ENCODE measurements at places on chromosomes 2 and 18.

DNA sequence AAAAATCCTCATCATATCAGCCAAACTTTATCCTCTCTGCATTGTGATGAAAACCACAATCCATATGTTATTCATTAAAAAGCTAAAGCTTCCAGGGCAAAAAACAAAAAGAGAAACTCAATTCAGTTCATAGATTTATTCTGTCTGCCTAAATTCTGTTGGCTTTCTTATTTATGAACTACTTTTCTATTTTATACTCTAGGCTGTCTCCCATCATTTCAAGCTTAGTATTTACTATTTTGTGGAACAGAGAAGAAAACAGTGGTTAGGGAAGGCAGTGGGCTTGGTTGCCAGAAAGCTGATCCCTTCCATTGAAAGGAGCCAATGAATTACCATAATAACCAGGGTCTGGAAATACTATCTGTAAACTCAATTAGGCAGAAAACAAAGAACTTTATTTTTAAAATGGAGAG, 71.8 kb downstream of the RAPH1 start:
- DNase-seq = no peak

DNA sequence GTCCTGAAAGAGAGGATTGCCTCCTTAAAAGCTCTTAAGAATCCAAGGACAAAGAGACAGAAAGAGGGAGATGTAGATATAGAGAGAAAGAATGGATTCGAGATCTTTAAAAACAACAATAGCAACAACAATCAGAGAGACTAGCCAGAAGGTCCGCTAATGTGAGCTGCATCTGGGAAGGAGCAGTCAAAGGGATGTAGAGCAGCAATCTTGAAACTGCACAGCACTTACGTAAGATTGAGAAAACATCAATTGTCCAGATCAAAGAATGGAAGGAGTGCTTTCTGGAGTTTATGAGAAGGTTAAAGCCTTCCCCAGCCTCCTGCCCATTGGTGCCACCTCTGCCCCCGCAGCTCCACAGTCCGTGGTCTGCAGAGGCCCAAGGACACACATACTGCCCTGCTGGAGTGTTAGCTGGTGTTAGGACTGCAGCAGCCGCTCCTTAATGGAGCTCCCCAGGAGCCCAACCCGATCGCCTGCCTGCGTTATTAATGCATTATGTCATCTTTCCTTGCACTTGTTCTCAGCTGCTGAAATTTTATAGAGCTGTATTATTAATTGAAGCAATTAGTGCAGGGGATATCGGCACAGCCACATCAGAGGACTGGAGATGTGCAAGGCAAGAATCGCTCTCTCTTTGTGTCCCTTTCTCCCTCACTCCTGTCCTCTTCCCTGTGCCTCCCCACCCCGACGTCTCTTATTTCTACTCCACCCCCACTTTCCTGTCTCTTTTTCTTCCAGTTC, 94.2 kb upstream of the STPG4 start:
- no peak for DNase-seq

DNA sequence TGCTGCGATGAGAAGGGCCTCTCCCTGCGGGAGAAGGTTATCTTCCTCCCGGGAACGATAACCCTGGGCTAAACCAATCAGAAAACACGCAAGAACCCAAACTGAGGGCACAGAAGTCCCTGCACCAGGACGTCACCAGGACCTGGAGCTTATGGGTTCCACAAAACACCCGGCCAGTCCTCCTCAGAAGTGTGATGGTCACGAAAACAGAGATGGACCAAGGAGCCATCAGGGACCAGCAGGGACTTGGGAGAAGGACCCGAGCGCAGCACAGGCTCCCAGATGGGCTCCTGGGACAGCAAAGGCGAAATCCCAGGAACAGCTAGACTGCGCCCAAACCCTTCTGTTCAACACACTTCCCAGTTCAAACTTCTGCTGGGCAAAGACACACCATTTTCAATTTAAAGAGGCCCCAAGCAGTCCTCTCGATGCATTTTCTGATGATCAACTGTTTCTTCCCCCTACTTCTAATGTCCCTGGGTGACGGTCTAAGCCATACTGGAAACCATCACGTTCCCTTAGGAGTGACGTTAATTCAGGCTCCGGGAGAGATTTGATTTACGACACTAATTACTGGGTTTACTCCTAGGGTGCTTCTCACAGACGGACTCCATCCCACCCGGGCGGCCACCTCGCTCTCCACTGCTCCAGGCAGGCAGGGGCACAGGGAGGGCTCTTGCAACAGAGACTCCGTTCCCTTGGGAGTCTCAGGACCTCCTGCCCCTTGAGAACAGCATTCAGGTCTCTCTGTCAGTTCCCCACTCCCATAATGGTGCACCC, 29.2 kb downstream of the ZNF516 start:
- no peak for DNase-seq

GRCh38 chr2:137677466-137677865, 286.8 kb upstream of the HNMT start:
- DNase-seq = no peak

GRCh38 chr2:104213758-104214157, 640.2 kb upstream of the POU3F3 start:
- DNase-seq = no peak

- DNase-seq = peak; percentile 6
Measured at GRCh38 chr2:217398860-217399259, 539.0 kb upstream of the TNP1 start.

- DNase-seq = no peak
Measured at GRCh38 chr2:111046670-111047069, 74.0 kb upstream of the BCL2L11 start.

DNA sequence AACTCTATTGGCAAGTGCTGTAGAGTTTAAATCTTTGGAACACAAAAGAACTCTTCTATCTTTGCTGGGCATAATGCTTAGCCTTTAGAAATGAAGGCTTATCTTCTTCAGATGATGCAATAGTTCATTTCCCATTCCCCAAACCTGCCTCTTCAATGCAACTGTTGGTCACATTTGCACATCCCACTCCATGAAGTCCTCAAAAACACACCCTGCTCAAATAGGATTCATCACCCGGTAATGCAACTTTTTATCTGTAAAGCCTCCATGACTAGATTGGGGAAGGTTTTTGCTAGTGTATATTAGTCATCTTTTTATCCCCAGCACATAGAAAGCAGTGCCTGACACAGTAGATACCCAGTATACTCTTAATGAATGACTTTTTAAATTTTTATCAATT, 376.4 kb downstream of the RBM43 start:
- no peak for DNase-seq

- no peak for DNase-seq
Measured at GRCh38 chr2:176612736-176613135, 343.5 kb downstream of the MTX2 start.

GRCh38 chr2:85449214-85449588, 30.7 kb downstream of the SH2D6 start:
- DNase-seq = no peak

- DNase-seq = no peak
Measured at GRCh38 chr2:127709336-127709735, 8.0 kb downstream of the SFT2D3 start.

DNA sequence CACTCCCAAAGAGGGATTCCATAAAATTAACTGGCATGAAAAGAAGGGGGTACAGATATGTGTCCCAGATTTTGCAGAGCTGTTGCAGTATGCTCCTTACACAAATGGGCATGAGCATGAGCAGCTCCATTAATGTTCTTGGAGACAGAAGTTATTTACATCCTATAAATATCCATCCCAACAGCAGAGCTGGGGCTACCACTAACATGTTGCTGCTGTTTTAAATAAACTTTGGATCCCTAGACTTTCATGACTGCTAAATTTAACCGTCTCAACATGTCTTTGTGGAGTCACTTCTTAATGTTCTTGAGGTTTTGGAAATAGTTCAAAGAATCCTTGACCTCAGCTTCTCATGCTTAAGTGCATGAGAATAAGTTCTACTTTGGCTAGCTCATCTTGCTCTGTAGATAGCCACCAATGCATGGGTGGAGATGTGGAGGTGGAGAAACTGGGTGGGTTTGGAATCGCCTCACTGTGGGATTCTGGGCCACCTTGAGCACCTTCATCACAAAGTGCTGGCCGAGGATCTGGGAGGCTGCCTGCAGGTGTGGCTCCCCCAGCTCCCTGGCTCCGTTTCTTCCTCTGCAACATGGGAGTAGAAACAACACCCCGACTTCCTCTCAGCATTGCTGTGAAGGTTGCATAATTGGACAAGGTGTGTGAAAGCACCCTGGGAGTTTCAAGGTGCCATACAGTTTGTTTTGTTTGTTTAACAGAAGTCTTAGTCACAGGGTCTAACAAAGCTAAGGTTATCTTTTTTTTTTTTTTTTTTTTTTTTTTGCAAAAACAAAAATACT, 307.2 kb downstream of the MYCN start:
- DNase-seq = no peak

- no peak for DNase-seq
Measured at GRCh38 chr2:96341641-96342040, 6.1 kb downstream of the NCAPH start.

DNA sequence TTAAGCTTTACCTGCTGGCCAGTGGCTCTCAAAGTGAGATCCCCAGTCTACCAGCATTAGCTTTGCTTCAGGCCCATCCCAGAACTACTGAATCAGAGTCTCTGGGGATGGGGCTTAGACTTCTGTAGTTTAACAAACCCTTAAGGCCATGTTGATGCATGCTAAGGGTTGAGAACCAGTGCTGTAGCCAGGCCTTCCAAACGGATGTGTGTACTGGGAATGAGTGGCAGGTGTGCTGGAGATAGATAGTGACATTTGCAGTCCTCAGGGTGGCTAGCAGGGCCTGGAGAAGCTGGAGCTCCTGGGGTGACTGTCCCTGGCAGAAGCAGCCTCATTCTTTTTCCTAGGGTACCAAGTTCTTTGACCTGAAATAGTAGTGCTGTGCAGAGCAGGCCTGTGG, 148.5 kb downstream of the PPP1R1C start:
- DNase-seq = no peak

DNA sequence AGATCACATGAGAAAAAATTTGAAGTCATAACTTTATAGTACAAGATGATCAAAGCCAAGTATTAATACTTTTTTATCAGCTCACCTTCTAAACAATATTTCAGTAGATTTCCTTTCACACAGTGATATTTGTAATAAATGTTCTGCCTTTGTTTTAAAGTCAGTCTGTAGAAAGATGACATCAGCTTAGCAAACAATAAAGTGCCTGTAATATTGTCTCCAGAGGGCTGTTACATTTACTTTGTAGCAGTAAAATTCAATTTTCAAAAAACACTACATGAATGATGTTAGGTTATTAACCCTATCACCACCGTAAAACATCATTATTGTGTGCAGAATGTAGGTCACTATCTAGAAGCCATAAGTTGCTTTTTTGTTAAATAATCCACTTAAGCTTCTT, 49.6 kb downstream of the ZEB2 start:
- DNase-seq = no peak

DNA sequence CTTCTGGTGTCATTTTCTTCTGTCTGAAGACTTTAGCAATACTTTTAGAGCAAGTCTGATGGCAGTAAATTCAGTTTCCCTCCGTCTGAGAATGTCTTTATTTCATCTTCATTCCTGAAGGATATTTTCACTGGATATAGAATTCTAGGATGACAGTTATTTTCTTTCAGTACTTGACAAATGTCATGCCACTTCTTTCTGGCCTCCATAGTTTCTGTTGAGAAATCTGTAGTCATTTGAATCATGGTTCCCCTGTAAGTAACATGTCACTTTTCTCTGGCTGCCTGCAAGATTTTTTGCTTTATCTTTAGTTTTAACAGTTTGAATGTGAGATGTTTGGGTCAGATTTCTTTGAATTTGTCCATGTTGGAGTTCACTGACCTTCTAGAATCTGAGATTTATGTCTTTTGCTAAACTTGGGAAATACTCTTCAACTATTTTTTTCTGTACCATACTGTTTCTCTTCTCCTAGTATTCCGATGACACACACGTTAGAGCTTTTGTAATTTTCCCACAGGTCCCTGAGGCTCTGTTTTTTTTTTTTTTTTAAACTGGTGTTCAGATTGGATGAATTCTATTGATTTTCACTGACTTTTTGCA, 30.2 kb downstream of the RMND5A start:
- DNase-seq = no peak

GRCh38 chr2:41151746-41152145, 699.9 kb upstream of the SLC8A1 start:
- DNase-seq = no peak

GRCh38 chr2:55038428-55038827, 11.8 kb downstream of the RTN4 start:
- DNase-seq = no peak

DNA sequence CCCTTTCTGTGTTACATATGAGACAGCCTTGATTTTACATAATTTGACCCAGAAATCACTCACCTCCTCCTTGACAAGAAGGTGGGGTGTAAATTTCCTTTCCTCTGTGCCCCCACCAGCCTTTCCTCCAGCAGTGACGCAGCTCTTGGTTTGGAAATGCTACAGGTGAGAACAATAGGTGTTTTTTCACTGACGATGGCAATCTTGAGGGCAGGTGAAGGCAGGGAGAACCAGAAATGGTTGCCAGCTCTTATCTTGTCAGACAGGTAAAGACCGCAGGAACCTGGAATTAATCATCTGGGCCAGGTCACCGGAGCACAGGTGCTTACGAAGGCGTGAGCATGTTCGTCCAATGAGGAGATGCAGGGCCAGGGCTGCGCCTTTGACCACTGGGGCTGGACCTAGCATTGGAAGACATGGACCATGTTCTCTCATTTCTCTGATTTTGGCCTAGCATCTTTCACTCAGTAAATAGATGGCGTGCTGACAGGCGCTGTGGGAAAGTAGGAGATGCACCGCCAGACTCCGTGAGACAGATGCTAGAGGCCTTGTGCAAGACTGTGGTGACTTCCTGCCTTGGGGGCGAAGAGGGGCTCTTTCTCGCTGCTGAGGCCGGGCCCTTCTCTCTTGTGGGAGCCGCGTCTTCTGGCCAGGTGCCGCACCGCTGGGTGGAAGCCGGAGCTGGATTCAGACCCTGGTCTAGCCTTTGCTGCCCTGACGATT, 4.0 kb downstream of the CIDEA start:
- DNase-seq = no peak

- no peak for DNase-seq
Measured at GRCh38 chr18:69691008-69691760, 256.5 kb downstream of the CD226 start.

- DNase-seq = no peak
Measured at GRCh38 chr18:2984091-2984490, 28.9 kb downstream of the LPIN2 start.

GRCh38 chr2:221444106-221444505, 128.0 kb downstream of the EPHA4 start:
- no peak for DNase-seq

- DNase-seq = no peak
Measured at GRCh38 chr2:182822733-182823132, 43.7 kb downstream of the FRZB start.

GRCh38 chr2:229169751-229170150, 101.3 kb downstream of the PID1 start:
- DNase-seq = no peak

GRCh38 chr18:55487997-55488396, 100.0 kb downstream of the TCF4 start:
- no peak for DNase-seq

- peak; percentile 17 for DNase-seq
Measured at GRCh38 chr2:147631294-147631693, 213.5 kb upstream of the ACVR2A start.

GRCh38 chr2:125745514-125745913, 910.4 kb upstream of the GYPC start:
- DNase-seq = peak; percentile 23

- no peak for DNase-seq
Measured at GRCh38 chr2:80568011-80568410, 263.5 kb upstream of the LRRTM1 start.

- no peak for DNase-seq
Measured at GRCh38 chr2:199495147-199495546, 37.4 kb upstream of the SATB2 start.

GRCh38 chr2:101140237-101140636, 10.9 kb downstream of the TBC1D8 start:
- no peak for DNase-seq

GRCh38 chr2:218658671-218659257, 659 bp downstream of the ZNF142 start:
- DNase-seq = no peak

GRCh38 chr18:45621061-45621511, 5.8 kb downstream of the SLC14A2 start:
- no peak for DNase-seq
